ENCODE measurements at places on chromosomes 2 and 18.

DNA sequence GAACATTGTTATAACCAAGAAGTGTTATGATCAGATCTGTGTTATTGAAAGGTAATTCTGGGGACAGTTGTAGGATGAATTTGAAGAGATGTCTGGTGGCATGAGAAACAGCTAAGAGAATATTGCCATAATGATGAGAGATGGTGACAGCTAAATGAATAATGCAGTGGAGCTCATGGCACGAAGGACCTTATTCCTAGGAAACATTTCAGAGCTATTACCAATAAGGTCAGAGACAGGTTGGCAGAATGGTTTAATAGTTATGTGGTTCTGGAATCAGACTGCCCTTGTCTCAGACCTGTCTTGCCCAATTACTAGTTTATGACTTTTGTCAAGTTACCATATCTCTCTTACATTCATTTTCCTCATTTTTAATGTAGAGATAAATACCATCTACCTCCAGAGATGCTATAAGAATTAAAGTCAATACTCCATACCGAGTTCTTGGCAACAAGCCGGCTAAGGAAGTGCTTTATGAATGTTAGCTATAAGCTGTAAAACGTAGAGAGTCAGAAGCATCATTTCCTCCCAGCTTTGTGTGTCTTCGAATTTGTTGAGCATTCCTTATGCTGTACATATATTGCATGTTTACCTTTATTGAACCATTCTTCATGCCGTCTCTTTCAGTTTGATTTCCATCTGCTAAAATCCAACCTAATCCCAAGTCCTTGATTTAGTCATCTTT lies 73.6 kb upstream of the COL5A2 start:
- DNase-seq: no peak

DNA sequence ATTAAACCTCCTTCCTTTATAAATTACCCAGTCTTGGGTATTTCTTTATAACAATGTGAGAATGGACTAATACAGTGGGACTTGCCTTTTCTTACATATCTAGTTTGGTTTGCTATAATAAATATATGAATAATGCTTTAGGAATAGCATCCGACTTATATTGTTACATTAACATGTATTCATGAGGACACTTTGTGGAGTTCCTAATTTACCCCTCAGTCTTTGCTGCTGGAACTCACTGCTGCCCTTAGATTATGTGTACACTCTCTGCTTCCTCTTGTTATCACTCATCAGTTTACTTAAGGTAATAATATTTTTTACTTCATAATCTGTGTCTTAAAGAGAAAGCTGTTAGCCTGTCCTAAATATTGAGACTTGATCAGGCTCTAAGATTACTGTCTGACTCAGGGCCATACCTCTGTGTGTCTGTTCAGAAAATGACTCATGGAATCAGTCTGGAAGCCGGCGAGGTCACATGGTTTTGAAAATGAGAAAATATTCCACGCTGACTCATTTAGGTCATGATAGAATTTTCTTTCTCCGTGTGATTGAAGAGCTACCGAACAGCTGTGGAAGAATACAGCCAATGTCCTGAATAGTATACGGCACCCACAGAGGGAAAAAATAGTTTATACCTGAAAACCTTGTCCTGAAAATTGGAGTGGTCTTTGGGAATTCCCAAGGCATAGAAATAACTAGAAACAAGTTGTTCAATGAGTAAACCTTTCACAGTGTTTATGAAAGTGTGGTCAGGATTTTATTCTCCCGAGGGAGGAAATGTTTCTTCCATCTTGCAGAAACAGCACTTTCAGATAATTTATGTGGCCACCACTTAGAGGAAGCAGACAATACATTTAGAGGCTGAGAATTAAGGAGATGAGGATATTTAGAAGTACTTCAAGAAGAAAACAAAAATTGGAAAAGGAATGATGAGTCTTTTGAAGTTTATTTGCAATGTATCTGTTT lies 156.4 kb downstream of the DSEL start:
- no peak for DNase-seq

GRCh38 chr2:194253528-194254259 lies 1403.3 kb upstream of the SLC39A10 start:
- no peak for DNase-seq

DNA sequence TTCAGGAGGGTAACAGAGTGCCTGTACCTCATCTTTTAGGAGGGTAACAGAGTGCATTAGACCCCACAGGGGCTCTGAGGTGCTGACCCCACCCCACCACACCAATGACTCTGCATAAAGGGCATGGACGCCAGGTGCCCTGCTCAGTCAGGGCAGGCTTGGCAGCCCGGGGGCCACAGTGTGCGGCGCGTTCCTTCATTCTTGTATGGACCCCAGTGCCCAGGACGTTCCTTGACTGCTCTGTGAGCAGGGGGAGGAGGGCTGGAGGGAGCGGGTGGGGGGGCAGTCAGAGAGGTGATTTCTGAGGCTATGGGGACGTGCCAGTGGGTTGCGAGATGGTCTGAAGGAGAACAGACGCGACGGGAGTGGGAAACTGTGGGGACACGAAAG lies 168.7 kb upstream of the NCK2 start:
- no peak for DNase-seq

GRCh38 chr18:25810736-25811135 lies 279.7 kb downstream of the SS18 start:
- no peak for DNase-seq

DNA sequence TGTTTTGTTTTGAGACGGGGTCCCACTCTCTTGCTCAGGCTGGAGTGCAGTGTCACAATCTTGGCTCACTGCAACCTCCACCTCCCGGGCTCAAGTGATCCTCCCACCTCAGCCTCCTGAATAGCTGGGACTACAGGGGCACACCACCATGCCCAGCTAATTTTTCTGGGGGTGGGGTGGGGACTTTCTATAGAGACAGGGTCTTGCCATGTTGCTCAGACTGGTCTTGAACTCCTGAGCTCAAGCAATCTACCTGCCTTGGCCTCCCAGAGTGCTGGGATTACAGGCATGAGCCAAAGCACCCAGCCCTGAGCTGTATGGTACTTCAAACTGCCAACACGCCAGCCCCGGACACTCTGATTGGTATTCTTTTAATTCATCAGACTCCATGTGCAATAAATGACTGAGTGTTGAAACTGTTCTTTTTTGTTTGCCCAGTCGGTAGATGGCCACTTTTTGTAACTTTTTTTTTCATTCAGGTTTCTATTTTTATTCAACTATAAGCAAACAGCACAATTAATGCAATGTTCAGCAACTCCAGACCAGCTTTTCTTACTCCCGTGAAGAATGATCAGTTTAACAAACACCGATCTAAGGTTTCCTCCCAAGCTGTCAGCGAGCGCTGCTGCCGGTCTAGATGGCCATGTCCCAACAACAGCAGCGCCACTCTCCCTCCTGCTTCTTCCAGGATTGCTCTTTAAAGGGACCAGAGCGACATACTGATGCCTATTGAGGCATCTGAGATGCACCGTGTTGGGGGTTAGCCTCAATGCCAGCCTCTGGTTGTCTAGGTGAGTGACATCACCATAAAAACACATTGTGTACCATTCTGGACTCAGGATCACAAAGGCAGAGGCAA lies 12.5 kb upstream of the TGOLN2 start:
- no peak for DNase-seq

DNA sequence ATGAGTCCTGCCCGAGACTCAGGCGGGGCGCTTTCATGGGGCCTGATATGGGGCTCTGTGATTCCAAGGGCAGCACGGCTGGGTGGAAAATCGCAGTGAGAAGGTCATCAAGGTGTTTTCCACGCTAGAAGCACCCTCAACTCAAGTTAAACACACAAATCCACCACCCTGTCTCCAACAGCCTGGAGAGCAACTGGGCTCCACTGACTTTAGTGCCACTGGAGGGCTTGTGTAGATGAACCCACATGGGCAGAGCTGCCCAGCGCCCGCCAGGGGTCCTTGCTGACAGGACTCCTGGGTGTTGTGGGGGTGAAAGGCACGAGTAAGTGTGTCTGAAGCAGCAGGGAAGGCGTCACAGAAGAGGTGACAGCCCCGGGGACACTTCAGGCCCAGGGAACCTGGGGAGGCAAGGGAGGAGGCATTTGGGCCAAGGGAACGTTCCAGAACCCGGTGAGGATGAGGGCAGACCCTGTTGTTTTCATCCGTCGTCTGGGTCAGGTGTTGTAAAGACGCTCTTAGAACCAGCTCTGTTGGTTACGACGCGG lies 51.8 kb upstream of the CTDP1 start:
- DNase-seq: no peak

DNA sequence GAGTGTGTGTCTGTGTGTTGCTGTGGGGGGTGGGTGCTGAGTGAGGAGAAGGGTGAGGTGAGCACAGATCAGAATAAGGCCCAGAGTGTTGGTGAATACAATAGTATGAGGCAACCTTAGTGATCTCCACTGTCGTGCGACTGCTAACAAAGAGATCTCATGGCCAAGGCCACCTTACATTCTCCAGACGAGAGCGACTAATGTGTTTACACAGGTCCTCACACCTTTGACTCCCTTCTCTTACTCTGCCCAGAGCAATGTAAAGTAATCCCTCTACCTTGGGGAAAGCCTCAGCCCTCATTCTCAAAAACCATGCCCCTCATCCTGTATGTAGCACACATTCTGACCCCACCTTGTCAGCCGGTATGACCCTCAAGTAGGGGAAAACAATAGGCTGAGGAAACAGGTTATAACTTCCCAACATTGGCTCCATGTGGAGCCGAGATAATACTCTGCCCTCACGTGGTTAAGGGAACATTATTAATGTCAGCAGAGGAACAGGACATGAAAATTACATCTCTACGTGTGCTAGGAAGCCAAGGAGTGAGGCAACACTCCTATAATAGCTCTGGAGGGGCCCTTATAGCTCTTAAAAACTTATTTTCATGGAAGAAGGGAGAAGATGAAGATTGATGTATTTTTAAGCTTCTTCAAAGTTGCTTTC lies 323.0 kb upstream of the NT5C1B start:
- DNase-seq: no peak

GRCh38 chr2:173463846-173464245 lies 109.2 kb downstream of the CDCA7 start:
- DNase-seq: no peak

GRCh38 chr2:33727361-33728032 lies 128.4 kb upstream of the FAM98A start:
- no peak for DNase-seq

GRCh38 chr2:19611491-19612332 lies 253.3 kb upstream of the OSR1 start:
- no peak for DNase-seq

DNA sequence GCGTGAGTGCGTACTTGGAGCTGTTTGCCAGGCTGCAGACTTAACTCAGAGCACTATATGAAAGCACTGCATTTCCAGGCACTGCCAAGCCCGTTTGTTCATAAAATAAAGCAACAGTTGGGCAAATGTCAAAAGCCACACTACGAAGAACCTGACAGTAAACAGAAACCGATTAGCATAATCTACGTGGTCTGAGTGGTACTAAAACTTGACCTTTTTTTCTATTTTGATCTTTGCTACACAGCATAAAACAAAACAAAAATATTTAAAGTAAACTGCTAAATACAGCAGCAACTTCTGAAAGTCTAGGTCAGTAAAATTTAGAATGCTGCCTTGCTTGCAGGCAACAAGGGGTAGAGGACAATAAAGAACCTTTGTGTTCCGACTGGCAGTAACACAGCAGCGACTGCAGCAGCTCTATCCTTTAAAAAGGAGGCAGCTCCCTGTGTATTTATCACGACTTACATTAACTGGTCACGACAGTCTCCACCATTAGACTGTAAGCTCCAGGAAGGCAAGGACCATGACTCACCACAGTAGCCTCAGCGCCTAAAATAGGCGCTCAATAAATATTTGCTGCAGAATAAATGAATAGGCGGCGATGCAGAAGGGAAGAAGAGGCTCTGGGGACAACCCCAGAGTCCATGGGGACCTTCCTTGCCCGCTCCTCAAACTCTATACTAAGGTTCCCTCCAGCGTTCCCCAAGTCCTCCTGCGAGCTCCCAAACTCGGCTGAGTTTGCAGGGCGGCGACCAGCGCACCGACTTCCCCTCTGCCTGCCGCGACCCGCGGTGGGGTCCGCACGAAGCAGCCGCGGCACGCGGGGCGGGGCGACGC lies 902 bp downstream of the SS18 start:
- DNase-seq: no peak

DNA sequence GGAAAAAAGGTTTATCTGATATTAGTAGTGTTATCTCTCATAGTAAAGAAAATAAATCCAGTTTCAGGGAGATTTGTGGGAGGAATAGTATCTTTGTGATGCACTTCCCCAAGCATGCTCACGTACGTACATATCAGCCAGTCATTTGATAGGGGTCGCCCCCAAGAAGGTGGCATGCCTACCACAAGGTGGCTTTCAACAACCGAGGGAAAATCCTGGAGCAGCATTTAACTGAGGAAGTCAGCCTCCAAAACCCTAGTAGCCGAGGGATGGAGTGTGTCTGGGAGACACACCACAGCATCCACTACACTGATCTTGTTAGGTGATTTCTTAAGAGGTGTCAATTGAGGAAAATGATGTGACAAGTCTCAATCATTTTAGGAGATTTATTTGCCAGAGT lies 623.9 kb downstream of the NYAP2 start:
- DNase-seq: no peak

GRCh38 chr2:178723786-178724346 lies 83.4 kb downstream of the TTN start:
- DNase-seq: no peak

- DNase-seq: no peak
Measured at GRCh38 chr2:2328848-2329247, 2.2 kb downstream of the MYT1L start.

DNA sequence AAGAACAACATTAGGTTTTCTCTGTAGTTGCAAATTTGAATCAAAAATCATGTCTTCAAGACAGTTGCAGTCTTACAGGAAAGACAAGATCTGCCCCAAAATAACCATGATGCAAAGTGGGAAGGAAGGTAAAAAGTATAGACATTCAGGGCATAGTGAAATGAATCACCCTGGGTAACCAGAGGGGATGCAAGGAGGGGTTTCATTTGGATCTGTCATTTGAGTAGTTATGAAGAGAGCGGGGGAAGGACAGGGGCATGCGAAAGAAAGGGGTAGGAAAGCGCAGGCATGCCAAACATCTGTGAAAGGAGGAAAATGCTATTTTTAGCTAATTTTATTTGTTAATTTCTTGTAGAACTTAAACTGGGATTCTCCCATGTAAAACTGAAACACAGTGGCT lies 219.1 kb upstream of the BOD1L2 start:
- no peak for DNase-seq

- DNase-seq: no peak
Measured at GRCh38 chr2:106137731-106138521, 56.2 kb downstream of the UXS1 start.

GRCh38 chr2:41718705-41719104 lies 329.1 kb upstream of the PKDCC start:
- DNase-seq: no peak

DNA sequence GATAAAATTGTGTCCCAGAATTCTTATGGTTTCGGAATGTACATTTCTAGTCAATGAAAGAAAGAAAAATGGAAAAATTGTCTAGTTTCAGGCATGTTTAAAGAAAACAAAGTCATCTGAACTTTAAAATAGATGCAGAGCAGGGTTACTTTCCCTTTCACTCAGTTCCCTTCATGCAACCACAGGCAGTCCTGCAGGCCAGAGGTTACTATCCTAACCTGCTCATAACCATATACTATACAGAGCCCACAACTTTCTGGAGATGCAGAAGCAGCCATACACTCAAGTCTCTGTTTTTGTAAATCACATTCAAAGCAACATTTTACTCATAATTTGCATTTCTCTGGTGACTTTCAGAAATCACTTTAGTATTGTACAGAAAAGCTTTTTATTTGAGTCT lies 690.3 kb downstream of the MBD2 start:
- DNase-seq: no peak

- DNase-seq: no peak
Measured at GRCh38 chr2:33223856-33224255, 252.6 kb upstream of the RASGRP3 start.

- DNase-seq: no peak
Measured at GRCh38 chr2:224638301-224638823, 53.2 kb upstream of the CUL3 start.
